Naive thymus-derived CD4-positive, alpha-beta T cell (primary cell): ENCODE measurements at places on chromosomes 3 and 15. TPM values are rescaled to one million over a fixed set of nuclear protein-coding genes. Genes with fewer than 3 reads are reported as not detected.
A peak's percentile ranks its signal among the peaks of the same experiment; 100 is the strongest.

The GPR160 gene
- total RNA-seq: 5.9 and 6.1 TPM in 2 replicates

GRCh38 chr3:31456373-31456772, 76.4 kb upstream of the STT3B start:
- peaks cover 8% of the 10 kb centered on the region for H3K4me1 ChIP-seq
- no peaks in the 10 kb centered on the region for H3K36me3 ChIP-seq
- no peaks in the 10 kb centered on the region for H3K27me3 ChIP-seq
- DNase-seq: no peak

DNA sequence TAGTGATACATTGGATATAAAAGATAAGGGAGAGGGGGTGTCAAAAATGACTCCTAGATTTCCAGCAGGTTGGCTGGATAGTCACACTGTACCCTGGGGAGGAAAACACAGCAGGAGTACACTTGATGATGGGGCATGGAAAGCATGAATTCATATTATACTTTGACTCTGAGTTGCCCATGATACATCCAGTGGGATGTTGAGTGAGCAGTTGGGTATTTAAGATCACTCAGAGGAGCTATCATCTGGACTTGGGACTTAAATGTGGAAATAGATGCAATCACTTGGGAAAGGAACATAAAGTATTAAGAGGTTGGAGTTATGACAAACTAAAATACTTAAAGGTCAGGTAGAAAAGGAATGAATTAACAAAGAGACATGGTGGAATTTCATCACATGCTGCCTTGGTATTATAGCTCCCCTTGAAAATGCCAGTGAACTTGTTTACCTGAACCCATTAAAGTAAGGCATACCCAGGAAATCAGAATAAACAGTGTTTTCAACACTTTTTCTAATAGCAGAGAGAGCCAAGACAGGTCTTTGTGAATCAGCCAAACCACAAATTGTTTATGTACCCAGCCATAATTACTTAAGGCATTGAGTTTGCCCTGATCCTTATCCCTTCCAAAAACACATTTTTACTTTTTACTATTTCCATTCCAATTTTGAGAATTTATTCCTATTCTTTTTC, 49.9 kb upstream of the ABI3BP start:
- no peak overlapping the region for H3K4me3 ChIP-seq
- H3K27ac ChIP-seq: no peak overlapping the region
- DNase-seq: no peak
- H3K36me3 ChIP-seq: no peaks in the 10 kb centered on the region

The CACNA1D gene
- total RNA-seq: 0.70 and 1.3 TPM in 2 replicates

The SMAD6 gene
- 0.76 TPM for total RNA-seq

The VWA5B2 gene
- total RNA-seq: not detected

DNA sequence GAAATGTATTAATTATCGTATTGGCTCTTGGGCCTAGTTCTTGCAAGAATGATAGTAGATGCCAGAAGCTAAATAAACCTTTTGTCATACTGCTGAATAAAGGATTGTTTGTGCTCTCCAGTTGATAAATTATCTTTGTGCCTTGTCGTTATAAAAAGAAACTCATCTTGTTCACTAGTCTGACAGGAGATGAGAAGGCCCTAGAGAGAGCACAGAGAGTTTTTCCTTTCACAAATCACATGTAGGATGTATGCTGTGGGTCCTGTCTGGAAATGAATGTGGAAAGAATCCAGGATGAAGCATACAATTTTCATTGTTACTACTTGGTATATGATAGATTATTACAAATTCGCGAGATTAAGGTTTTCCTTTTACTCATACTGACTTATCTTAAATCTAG, 113.0 kb downstream of the NLGN1 start:
- no peak overlapping the region for H3K4me3 ChIP-seq
- no peaks in the 10 kb centered on the region for H3K4me1 ChIP-seq
- no peaks in the 10 kb centered on the region for H3K27me3 ChIP-seq
- no peak for DNase-seq
- H3K36me3 ChIP-seq: no peaks in the 10 kb centered on the region
- H3K27ac ChIP-seq: no peak overlapping the region

DNA sequence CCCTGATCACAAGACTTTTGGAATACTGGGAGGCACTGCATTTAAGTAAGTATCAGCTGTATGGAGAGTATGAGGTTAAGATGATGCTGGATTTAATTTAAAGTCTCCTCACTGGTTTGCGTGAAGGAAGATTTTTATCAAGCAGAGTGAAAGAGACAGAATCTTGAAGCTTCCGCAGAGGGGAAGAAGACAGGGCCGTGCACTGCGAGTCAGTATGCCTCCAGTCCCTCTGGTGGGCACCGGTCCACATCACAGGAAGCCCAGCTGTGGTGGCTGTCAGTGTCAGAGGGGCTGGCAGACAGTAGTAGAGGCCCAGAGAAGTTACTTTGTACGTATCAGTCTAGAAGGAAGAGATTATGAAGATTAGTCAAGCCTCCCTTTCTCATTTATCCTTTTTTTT, 379.0 kb upstream of the TPRG1 start:
- no peak overlapping the region for H3K27ac ChIP-seq
- peaks cover 11% of the 10 kb centered on the region for H3K4me1 ChIP-seq
- H3K36me3 ChIP-seq: no peaks in the 10 kb centered on the region
- no peak for DNase-seq
- H3K4me3 ChIP-seq: no peak overlapping the region

DNA sequence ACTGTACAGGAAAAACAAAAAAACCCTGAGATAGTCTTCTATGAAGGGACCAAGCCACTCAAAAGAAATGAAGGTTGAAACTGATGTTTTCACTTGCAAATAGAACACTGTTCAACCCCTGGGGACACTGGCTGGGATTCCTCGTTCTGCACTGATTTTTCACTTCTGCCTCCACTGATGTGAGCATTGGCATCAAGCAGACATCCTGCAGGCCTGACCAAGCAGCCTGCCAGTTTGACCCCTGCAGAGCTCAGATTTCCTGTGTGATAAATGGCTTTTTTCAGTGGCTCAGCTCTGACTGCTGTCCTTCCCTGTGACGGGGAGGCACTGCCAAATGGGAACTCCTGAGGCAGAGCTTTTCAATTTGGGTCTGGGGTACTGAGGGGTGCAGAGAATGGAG, 50.0 kb downstream of the RASGRP1 start:
- DNase-seq: no peak
- no peaks in the 10 kb centered on the region for H3K27me3 ChIP-seq
- no peaks in the 10 kb centered on the region for H3K4me1 ChIP-seq
- H3K27ac ChIP-seq: peak overlapping the region; percentile 29
- H3K36me3 ChIP-seq: peaks cover 96% of the 10 kb centered on the region

GRCh38 chr3:139440639-139441556, 35.4 kb downstream of the RBP2 start:
- DNase-seq: no peak
- no peak overlapping the region for H3K27ac ChIP-seq
- no peaks in the 10 kb centered on the region for H3K27me3 ChIP-seq
- H3K36me3 ChIP-seq: no peaks in the 10 kb centered on the region
- no peak overlapping the region for H3K4me3 ChIP-seq
- no peaks in the 10 kb centered on the region for H3K4me1 ChIP-seq
